Suppressor macrophage (primary cell): ENCODE measurements at places on chromosomes 6 and 20.

DNA sequence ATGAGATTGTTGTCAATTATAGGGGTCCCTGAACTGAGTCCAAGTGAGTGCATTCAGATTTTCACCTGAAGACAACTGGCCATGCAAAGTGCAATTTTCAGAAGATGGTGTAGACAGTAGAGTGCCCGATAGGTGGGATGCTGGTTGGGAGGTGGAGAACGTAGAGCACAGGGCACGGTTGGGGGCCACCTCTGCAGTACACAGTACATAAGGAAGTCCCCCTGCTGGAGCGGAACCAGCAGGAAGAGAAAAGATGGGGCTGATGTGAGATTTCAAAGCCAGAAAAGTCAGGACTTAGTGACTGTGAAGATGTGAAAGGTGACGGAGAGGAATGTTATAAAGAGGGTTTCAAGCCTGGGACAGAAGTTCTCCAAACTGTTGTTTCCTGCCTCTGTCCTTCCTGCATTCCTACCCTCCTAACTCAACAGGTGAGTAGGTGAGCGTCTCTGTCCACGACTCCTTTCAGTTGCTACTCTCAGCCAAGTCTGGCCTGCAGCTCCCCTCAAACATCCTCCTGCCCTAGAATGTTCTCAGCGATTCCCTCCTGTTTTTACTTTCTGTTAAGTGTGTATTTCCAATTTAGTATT lies 330.8 kb downstream of the PRL start:
- DNase-seq = no peak

DNA sequence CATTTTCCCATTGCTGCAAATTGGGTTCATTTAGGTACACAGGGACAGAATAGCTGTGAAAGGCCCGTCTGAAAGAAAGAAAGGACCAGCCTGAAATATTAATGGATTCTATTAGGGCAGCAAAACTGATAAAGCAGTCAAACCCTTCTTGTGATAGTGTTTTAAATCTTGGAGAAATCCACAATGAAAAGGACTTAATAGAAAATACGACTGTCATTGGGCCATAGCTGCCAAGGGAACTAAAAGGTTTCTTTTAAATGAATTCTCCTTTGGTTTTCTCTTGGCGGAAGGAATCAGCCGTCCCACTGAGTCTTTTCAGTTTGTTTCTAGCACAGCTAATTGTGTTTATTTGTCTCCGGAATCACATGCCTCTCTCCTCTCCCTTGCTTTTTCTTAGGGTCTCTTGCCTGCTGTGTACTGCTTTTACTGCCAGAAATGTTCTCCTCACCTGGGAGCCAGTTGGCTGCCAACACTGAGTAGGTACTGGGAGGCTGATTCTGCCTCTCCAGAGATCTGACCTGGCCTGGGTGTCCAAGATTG lies 11.3 kb downstream of the PAQR8 start:
- no peak for DNase-seq

DNA sequence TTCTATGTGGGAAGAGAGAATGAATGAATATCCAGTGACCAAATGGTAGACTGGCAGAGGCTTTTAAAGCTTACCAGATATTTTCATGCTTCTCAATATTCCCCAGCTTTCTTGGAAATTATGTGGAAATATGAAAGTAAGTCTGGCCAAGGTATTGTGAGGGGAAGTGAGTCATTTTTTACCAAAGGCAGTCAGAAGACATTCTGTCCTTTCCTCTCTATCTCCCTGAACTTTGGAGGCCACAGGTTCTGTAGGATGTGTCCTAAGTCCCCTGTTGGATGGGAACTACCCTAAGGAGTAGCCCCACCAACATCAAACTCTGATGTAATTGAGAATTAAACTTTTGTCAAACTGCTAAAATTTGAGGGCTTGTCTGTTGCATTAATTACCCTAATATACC lies 593.8 kb upstream of the NRSN1 start:
- no peak for DNase-seq

DNA sequence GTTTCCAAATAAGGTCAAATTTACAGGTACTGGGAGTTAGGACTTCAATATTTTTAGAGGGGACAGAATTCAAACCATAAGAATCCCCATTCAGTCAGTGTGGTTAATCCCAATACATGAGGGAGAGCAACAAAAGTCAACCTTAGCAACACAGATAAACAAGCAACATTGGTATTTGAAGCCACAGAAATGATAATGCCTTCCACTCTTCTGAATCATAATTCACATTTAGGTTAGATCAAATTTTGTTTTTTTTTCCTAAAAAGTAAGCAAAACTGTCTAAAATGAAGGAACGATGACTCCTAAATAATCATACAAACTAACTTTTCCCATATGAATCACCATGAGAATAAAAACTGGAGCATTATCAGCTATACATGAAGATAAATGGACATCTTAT lies 246.0 kb upstream of the TENT5A start:
- DNase-seq = no peak

DNA sequence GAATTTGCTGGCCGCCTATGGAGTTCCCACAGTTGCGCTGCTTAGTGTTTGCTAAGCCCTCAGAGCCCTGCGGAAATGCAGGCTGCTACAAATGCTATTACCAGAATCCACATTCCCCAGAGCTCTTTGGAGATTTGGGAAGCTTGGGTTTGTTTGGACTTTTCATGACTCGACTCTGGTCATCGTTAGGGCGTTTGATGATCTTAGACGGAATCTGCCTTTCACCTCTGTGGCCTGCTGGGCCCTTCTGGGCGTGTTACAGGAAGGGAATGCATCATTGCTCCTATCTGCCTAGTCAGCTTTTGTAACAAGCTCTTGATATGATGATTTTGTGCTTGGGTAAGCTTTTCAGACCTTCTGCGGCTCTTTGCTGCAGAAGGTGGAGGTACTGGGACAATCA lies 50.8 kb downstream of the EYA2 start:
- DNase-seq = no peak

DNA sequence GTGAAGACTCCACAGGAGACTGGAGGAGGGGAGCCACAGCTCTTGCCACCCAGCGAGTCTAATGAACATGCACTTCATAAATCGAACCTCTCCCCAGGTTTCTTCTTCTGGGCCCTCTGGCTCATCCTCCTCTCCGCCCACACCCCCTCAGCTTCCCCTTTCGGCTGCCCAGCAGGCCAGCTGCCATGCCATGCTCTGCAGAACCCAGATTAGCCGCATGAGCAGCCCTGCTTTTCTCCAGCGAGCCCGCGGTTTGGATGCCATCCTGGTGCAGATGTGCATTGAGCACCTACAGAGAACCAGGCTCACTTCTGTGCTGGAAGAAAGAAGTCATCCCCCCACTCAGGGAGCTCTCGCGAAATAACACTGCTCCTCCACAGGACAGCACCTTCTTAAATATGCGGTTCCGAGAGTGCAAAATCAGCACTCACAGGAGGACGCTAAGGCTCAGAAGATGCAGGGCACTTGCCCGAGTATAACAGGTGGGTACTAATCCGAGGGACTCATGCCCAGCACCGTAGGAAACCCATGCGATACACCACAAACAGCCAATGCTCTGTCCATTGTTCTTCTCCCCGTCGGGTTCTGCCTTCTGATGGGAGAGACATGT lies 143.0 kb upstream of the THBS2 start:
- DNase-seq = peak; percentile 28

- no peak for DNase-seq
Measured at GRCh38 chr6:44353336-44353735, 10.9 kb downstream of the SPATS1 start.

DNA sequence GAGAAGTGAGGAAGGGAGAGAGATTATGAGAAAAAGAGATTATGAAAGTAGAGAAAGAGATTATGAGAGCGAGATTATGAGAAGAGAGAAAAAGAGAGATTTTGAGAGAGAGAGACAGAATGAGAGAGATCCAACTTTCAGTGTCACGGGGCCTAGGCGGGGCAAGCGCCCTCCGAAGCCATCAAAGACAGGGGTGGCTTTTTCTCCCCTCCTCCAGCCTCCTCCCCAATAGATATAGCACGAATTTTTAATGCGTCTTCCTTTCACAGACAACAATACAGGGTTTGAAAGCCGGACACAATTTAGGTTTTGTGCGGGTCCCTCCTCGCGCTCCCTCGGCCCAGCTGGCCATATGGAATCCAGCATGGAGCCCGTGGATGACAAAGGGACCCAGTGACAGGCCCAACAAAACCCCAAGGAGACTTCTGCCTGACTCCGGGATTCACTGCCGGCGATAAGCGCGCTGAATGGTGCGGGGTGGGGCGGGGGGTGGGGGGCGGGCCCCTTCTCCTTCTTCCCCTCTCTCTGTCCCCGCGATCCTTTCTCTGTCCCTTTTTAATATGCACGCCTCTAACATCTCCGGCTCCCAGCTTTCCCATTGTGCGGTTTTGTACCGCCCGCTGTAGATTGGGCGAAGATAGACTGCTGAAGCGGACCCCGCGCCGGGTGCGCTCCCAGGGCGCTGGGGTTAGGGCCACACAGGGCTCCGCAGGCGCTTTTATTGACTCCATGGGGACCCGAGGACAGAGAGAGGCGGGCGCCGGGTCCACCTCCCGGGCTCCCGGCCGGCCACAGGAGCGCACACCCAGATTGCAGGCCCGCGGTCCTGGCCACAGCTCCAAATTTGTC lies 5.4 kb downstream of the NKX2-2 start:
- DNase-seq = no peak
